Inflammatory macrophage treated with lipopolysaccharide for 4 hours (primary cell): ENCODE measurements at places on chromosomes 2 and 18.

DNA sequence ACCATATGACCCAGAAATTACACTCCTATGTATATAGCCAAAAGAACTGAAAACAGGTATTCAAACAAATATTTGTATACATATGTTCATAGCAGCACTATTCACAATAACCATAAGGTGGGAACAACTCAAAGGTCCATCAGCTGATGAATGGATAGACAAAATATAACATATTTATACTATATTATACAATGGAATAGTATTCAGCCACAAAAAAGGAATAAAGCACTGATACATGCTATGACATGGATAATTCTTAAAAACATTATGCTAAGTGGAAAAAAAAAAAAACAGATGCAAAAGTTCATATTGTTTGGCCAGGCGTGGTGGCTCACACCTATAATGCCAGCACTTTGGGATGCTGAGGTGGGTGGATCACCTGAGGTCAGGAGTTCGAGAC lies 52.0 kb downstream of the SLC25A12 start:
- DNase-seq: no peak

DNA sequence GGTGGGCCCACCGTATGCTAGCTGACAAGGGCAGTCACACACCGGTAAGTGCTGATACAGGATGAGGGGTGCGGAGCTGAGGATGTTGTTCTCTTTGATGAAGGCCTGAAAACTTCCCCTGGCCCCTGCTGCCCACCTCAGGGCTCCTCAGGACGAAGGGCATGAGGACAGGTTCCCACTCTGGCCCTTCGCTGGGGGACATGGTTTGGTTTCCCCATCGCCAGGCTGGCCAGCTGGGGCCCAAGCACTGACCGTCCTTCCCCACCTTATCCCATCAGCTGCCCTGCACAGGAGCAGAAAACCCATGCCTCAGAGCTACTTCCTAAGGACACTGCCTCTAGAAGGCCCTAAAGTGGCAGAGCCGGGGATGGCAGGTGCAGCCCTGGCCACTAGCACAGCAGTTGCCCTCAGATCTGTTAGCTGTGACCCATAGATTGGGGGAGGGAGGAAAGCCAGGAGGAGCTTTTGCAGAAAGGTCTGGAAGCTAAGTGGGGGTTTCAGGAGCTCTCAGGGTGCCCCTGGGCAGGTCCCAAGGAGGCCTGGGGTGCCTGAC lies 66.5 kb downstream of the TFCP2L1 start:
- DNase-seq: no peak

GRCh38 chr2:19786408-19787058 lies 115.2 kb downstream of the TTC32 start:
- peak; percentile 73 for DNase-seq

DNA sequence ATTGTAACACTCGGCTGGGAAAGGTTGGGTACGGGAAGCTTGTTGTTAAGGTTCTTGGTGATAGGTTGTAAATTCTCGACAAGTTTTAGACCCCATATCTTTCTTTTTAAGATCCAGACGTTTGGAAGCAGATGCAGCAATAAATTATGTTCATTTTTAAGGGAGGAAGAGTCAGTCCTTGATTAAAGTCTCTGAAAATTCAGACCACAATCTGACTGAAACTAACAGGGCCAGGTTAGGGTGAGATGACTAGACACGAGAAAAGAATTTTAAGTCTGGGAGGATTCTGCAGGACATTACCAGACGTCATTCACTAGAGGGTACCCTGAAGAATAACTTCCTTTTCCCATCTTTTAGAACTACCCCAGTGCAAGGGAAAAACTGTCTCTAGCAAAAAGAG lies 16.1 kb downstream of the WIPF1 start:
- no peak for DNase-seq

DNA sequence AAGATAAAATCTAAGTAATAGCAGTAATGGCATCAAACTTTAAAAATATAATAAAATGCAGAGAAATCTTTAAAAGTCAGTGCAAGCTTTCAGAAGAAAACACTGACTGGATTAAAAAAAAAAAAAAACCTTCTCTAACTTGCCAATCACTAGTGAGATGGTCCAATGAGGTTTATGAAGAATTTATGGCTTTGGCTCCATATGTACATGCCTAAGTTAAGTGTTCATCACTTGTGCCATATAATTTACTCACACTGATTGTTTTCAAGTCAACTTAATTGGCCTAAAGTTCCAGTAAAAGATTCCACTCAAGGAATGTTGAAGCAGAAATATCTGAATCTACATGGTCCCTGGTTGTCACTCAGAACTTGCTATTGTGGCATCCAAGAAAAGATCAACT lies 40.7 kb upstream of the RAB27B start:
- DNase-seq: no peak

DNA sequence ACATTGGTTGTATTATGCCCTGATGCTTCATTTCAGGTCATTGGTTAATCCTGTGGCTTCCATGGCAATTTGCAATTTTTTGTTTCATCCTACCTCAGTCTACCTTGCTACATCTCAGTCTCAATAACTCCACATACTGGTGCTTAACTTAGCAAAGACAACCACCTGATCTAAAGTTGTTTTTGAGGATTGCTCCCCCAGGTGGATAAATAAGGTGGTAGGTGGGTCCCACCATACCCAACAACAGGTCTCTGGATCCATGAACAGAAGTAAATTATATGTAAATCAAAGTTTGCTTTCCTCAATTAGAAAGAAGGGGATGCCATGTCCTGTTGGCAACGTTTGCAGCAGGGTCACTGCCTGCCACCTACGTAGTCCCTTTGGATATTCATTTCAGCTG lies 7.0 kb downstream of the XIRP2 start:
- DNase-seq: no peak

DNA sequence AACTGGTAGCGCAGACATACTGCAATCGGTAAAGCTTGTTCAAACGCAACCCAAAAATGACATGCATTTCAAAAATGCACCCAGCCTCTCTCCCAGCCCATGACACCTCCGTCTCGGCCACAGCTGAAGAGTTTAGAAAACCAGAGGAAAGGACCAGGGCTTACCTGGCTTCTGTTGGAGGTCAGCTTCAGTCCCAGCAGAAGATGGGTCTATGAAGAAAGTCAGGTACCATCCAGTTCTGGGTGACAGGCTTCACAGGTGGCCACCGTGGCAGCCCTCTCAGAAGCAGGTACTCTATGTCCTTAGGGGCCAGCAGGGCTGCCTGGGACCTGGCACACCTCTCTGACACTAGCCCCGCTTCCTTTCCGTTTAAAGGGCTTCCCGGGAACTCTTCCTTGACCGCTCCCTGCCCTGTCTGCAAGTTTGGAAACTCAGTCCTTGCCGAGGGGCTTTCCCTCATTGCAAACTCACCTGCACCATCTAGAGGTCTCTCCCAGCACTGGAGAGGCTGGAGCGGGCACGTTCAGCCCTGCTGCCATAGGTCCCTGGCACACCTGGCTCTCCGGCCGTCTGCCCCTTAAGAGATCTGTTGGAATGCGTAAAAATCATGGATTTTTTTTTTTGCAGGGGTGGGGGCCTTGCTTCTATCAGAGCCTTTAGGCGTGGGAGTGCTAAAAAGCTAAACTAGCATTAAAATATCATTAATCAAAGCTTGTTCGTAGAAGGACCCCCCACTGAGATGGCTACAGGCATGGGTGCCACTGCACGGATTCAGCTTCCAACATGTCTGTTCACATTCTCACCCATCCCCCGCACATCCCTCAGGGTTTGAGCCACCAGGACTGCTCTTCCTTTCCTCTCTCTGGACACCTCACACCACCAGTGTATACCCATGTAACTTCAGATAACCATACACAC lies at the start of gene EDAR:
EDAR (minus strand) TSS at position 425 of the 918 bp plus-strand sequence. CDS start 58,206 bp downstream, outside the sequence.
- DNase-seq: no peak

GRCh38 chr2:240968731-240969624 lies 29.4 kb upstream of the SNED1 start:
- no peak for DNase-seq

GRCh38 chr2:191064590-191064989 lies 50.6 kb upstream of the STAT1 start:
- DNase-seq: no peak

DNA sequence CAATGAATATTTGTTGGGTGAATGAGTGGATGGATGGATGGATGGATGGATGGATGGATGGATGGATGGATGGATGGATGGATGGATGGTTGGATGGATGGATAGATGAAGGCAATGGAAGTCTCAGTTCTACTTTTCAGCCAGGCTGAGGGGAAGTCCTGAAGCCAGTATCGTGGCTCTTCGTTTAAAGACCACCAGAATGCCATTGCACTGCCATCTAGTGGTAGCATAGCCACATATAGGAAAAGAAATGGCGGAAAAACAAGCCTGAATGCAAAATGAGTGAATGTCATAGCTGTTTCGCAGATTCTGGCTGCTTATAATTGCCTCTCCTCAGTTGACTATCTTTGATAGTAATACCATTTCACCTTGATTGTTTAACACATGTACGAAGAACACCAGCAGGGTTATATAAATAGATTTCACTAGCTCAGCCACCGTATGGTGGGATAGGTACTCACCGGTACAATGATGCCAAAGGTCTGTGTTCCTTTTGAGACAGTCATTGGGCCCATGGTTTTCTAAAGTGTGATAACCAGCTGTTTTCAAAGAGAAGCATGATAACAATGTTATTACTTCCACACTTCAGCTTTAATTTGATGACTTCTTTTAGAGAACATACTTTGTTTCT lies 62.3 kb upstream of the GREB1L start:
- DNase-seq: peak; percentile 80

GRCh38 chr2:241885291-241885945 lies 15.9 kb downstream of the RTP5 start:
- no peak for DNase-seq

DNA sequence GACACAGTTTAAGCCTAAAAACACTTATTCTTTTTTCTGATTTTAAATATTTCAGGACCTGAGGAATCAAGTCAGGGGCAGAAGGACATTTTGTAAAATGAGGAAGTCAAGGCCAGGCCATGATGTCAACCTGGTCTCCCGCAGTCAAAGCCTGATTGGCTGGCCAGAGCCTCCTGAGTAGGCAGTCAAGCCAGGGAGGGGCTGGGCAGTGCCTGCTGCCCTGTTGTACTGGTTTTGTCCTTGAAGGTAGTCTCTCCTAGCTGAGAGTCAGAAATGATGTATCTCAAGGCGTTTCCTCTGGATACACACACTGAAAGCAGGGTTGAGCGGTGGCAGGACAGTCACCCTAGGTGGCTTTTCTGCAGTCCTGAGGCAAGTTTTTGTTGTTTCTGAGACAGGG lies 19.8 kb downstream of the CCT7 start:
- peak; percentile 70 for DNase-seq

DNA sequence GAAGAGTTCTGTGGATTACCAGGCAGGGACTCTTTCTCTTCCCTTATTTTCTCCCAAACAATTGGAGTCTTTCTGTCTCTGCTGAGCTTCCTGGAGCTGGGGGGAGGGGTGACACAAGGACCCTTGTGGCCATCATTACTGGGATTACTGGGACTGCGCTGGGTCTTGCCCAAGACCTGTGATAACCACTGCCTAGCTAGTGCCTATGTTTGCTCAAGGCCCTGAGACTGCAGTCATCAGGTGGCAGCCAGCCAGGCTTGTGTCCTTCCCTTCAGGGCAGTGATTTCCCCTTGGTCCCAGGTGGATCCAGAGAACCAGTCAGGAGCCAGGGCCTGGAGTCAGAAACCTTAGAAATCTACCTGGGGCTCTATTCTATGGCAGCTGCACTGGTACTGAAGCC lies 355.6 kb downstream of the PARD3B start:
- DNase-seq: no peak

DNA sequence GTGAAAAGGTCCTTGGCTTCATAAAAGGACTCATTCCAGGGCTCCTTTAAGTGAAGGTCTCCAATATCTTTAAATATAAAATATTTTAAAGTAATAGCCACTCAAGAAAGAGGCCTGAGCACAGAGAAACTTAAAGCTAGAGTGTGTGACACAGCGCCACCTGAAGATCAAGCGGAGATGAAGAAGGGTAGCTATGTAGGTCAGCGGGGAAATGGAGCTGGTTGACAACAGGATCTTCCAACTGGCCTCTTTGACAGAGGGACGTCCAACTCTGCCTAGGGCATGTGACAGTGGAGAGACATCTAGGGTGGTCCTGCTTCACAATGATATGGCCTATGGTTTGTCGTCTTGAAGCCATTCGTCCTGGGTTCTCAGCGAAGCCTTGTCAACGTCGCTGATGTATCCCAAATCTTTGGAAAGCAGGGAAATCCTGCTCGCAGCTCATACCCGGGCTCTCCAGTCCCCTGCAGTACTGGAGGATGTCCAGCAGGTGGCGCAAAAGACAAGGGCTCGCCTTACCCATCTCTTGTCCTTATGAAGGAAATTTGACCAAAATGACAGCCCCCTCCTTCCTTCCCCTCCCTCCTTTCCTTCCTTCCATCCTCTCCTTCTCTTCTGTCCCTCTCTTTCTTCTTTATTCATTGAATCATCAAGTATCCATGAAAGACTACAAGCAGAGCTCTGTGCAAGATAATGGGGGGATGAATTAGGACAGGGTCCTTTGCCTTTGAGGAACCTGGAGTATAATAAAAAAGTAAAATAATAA lies 59.6 kb downstream of the LONRF2 start:
- DNase-seq: peak; percentile 44

GRCh38 chr2:167785606-167786216 lies 461.7 kb downstream of the STK39 start:
- DNase-seq: no peak
